ENCODE measurements at places on chromosomes 4 and X.

DNA sequence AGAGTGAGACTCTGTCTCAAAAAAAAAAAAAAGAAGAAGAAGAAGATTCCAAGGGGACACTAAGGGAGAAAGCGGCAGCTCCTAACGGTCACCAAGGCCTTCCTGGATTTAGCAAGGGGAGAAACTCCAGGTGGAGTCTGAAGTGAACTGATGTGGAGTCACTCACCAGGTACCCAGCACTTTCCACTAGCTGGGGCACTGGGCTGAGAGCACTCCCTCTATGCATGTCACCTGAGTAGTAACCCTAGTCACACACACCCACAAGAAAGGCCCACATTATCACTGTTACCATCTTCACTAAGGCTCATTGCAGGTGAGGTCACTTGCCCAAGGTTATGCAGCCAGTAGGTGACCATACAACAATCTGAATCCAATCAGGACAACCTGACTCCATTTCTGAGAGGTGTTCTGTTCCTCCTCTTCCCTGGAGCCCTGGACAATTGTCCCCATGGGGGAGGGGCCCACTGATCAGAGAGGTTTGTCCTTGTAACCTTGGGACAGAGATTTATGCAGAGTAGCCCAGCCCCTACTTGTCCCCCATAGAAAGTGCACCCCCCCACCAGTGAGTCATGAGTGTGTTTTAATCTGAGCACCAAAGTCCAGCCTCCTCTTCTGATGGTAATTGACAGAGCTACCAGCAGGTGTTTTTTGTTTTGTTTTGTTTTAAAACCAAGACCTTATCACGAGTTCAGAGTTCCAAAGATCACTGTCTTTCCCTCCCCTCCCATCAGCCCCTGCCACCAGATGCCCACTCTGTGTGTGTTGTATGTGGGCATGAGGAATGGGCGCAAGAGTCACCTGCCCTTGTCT, 5.9 kb upstream of the SASH3 start:
- no peak for DNase-seq
- H3K36me3 ChIP-seq: no peaks in the 10 kb centered on the region
- no peaks in the 10 kb centered on the region for H3K27me3 ChIP-seq
- H3K27ac ChIP-seq: no peak overlapping the region
- H3K4me3 ChIP-seq: no peak overlapping the region

DNA sequence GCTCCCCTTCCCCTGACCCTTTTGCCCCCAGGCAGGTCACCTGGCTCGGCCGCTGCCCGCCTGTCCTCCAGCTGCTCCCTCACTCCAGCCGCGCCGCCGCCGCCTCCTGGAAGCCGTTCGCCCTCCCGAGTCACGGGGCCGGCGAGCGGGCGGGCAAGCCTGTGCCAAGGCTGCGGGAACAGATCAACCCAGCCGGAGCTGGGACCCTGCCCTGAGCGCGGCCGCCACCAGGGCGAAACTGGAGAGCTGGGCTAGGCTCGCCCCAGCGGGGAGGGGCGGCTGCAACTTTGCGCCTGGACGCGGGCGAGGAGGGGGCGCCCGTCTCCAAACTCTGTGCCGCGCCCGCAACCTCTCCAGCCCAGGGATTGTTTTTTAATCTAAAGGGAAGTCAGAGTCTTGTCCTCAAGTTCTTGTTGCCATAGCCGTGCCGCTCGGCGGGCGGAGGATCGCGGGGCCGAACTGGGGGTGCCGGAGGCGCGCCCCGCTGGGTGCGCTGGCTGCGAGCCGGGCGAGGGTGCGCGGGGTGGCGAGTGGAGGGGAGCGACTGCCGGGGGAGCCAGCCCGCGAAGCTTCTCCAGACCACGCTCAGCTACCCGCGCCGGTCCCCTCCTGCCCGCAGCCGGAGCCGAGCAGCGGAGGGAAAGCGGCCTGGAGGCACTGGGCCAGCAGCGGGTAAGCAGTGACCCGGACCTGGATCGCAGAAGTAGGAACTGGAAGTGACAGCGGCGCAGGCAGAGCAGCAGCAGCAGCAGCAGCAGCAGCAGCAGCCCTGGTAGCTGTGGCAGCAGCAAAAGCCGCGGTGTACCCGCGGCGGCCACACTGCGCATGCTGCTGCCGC, 13.4 kb downstream of the ARHGEF6 start:
- peaks cover 2% of the 10 kb centered on the region for H3K4me1 ChIP-seq
- H3K4me3 ChIP-seq: peak overlapping the region; percentile 34
- peak; percentile 60 for DNase-seq
- peak overlapping the region; percentile 61 for H3K27ac ChIP-seq
- H3K36me3 ChIP-seq: no peaks in the 10 kb centered on the region

- no peak overlapping the region for H3K27ac ChIP-seq
- no peak overlapping the region for H3K4me3 ChIP-seq
- H3K36me3 ChIP-seq: no peaks in the 10 kb centered on the region
- H3K4me1 ChIP-seq: no peaks in the 10 kb centered on the region
Observed at GRCh38 chr4:60173718-60174117, 1026.4 kb upstream of the ADGRL3 start.

GRCh38 chrX:22666441-22666840, 333.3 kb upstream of the DDX53 start:
- no peaks in the 10 kb centered on the region for H3K4me1 ChIP-seq
- H3K27me3 ChIP-seq: no peaks in the 10 kb centered on the region
- no peak overlapping the region for H3K27ac ChIP-seq
- no peaks in the 10 kb centered on the region for H3K36me3 ChIP-seq
- peak; percentile 11 for DNase-seq

DNA sequence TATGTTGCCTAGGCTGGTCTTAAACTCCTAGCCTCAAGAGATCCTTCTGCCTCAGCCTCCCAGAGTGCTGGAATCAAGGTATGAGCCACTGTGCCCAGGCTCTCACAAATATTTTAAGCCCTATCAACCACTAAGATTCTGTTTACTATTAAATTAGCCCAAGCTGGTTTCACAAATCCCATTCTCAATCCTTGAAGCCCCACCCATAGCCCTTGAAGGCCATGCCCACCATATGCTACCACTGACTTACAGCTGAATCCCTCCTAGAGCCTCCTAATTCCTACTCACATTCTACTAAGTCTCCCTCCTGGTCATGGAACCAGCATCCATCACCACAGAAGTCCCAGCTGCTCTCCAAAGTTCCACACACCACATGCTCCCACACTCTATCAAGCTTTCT, 9.7 kb downstream of the GRIPAP1 start:
- DNase-seq: no peak
- H3K4me1 ChIP-seq: no peaks in the 10 kb centered on the region
- no peaks in the 10 kb centered on the region for H3K36me3 ChIP-seq
- no peak overlapping the region for H3K4me3 ChIP-seq
- H3K27ac ChIP-seq: no peak overlapping the region

GRCh38 chr4:181860668-181861067, 382.5 kb upstream of the TENM3 start:
- H3K27ac ChIP-seq: no peak overlapping the region
- H3K4me3 ChIP-seq: no peak overlapping the region
- H3K4me1 ChIP-seq: no peaks in the 10 kb centered on the region
- no peaks in the 10 kb centered on the region for H3K36me3 ChIP-seq
- peak; percentile 77 for DNase-seq
- H3K27me3 ChIP-seq: no peaks in the 10 kb centered on the region

DNA sequence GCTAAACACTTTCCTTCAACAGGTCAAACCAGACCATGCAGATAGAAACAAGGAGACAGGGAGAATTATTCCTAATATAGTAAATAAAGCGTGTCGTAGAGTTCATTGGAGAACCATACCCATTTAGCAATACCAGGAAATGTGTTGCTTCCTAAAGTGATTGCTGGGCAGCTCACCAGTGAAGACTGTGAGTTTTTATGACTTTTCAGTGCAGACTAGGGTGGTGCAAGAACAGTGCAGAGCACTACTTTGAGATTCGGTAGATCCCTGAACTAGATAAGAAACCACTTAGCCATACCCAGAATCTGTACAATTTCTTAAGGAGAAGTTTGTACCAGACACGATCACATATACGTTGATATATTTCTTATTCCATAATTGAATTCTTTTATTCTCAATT, 87.4 kb downstream of the EMCN start:
- H3K27me3 ChIP-seq: no peaks in the 10 kb centered on the region
- DNase-seq: no peak
- no peaks in the 10 kb centered on the region for H3K36me3 ChIP-seq
- no peaks in the 10 kb centered on the region for H3K4me1 ChIP-seq
- no peak overlapping the region for H3K27ac ChIP-seq

DNA sequence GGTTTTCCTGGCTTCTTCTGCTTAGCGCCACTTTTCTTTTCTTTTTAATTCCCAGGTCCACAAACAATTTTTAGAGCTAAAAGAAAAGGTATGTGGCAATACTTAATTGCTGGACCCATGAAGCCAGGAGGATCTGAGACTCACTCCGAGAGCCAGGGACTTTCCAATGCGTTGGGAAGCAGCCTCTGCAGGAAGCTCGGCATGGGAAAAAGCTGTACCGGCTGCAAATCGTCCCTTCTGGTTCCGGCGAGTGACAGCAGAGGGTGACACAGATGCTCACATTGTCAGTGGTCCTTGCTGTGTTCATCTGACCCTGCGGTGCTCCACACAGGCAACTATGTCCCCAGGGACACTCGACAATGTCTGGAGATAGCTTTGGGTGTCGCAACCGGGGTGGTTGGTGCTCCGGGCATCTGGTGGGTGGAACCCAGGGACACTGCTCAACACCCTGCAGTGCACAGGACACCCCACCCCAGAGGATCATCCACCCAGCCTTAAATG, 164.0 kb downstream of the PRKX start:
- H3K27ac ChIP-seq: no peak overlapping the region
- H3K36me3 ChIP-seq: no peaks in the 10 kb centered on the region
- DNase-seq: no peak
- peak overlapping the region; percentile 45 for H3K4me3 ChIP-seq

- H3K27me3 ChIP-seq: no peaks in the 10 kb centered on the region
- no peak for DNase-seq
- H3K36me3 ChIP-seq: no peaks in the 10 kb centered on the region
- H3K4me1 ChIP-seq: no peaks in the 10 kb centered on the region
- no peak overlapping the region for H3K27ac ChIP-seq
Observed at GRCh38 chr4:152455311-152455710, 80.6 kb downstream of the FBXW7 start.

DNA sequence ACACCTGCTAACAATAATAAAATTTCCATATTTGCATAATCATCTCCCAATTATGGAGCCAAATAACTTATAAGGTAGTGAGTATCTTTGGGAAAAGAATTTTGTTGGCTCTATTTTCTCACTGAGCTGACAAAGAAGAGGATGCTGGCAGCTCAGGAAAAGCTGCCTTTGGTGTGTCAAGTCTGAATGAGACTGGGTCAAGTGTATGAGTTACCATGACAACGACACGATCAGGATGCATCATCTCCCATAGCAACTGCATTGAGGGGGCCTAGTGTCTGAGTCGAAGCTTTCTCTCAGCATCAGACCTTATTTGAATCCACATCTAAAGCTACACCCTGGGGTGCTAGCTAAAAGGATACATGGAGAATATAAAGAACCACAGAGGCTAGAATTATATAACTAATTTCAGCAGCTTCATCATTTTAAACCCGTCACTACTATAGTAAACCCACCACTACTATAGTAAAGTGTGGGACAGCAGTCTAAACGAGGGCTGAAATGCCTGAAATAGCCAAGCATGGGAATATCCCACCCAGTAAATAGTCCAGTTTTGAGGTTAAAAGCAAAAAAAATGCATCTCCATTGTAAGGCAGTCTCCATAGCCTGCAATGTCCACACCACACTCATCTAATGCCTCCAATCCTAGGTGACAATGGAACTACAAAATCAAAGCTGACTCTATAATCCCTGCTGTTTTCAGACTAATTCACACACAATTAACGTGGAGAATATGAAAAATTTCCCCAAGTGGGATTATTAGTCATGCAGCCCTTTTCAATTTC, 16.0 kb downstream of the GSPT2 start:
- no peaks in the 10 kb centered on the region for H3K27me3 ChIP-seq
- no peaks in the 10 kb centered on the region for H3K4me1 ChIP-seq
- no peaks in the 10 kb centered on the region for H3K36me3 ChIP-seq
- no peak overlapping the region for H3K27ac ChIP-seq

- H3K4me1 ChIP-seq: no peaks in the 10 kb centered on the region
- H3K27ac ChIP-seq: no peak overlapping the region
- no peaks in the 10 kb centered on the region for H3K27me3 ChIP-seq
- no peak overlapping the region for H3K4me3 ChIP-seq
- DNase-seq: no peak
Observed at GRCh38 chr4:166335256-166335938, 462.4 kb downstream of the TLL1 start.

DNA sequence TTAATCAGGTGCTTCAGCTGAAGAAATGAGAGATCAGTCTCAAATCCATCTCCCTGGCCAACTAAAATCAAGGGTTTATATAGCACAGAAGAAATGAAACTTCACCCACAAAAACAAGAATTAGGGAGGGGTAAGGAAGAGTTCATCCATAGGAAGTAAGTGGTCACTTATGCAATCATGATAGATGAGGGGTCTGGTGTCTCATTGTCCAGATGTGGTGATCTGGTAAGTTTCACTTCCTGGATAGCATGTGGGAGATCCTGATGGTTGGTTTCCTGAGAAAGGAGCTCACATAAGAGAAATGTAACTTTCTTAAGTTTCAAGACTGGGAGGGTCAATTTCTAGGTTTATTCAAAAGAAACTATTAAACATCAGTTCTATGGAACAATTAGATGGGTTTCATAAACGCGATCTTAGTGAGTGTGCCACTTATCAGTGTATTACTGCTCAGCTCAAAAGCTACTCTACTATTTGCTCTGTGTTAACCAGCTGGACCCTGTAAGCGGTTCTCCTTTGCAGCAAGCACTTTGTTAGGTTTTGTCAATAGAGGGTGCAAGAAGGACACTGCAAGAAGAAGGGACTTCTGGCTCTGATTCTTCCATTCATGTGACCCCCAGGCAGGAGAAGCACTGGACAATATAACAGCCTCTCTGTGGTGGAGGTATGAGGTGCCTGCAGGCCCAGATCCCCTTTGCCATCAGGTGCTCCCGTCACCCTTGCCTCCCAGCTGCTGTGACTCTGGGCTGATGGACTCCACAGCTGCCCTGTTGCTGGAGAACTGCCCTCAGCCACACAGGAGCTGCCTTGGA, 35.4 kb upstream of the HPSE start:
- H3K36me3 ChIP-seq: no peaks in the 10 kb centered on the region
- peaks cover 5% of the 10 kb centered on the region for H3K27me3 ChIP-seq
- peak; percentile 25 for DNase-seq

- no peaks in the 10 kb centered on the region for H3K27me3 ChIP-seq
- H3K4me3 ChIP-seq: no peak overlapping the region
- no peaks in the 10 kb centered on the region for H3K36me3 ChIP-seq
Observed at GRCh38 chr4:2297606-2298531, 36.0 kb upstream of the MXD4 start.

DNA sequence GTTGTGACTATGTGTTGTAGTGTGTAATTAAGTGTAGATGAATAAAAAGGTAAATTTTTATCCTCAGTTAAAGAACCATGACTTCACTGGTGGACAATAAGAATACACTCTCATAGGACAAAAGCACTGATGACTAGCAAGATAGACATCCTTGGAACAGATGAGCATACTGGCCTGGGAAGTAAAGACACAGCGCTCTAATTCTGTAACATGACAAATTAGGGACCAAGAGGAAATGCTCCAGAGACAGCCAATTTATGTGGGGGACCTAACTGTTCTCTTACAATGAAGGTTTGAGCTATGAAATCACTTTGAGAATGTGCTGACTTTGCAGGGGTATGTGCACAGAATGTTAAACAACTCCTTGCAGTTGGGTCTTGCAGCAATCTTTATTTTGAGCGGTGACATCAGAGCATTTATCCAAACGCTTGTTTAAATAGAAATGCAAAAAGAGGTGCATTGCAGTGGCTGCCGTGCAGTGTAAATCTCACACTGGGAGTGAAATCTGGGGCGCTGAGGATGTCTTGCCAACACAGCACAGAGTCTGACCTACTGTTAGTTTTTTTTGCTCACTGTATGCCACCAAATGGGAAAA, 109.3 kb downstream of the MAGEC2 start:
- no peak overlapping the region for H3K27ac ChIP-seq
- no peaks in the 10 kb centered on the region for H3K4me1 ChIP-seq
- H3K4me3 ChIP-seq: no peak overlapping the region
- H3K27me3 ChIP-seq: no peaks in the 10 kb centered on the region
- peak; percentile 27 for DNase-seq
- H3K36me3 ChIP-seq: no peaks in the 10 kb centered on the region
